ENCODE measurements at places on chromosomes 16 and 17.

GRCh38 chr17:48630009-48630924 is 4.1 kb upstream of the HOXB9 start:
- DNase-seq = no peak

DNA sequence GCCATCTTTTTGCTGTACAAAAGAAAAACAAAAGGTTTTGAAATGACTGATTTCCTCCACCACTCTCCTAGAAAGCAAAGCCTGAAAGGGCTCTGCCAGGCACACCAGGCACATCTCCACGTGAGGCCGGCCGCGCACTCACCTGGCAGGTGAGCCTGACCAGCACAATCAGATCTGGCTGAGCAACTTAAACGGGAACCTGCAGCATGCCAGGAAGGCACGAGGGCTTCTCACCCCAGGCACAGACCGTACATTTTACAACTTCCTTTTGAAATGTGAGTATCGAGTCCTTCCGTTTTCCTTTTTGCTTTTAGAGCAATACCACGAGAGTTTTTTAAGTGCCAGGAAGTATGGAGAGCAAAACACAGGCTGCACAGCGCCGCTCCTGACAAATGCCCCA is 22.5 kb downstream of the SLC38A10 start:
- no peak for DNase-seq

DNA sequence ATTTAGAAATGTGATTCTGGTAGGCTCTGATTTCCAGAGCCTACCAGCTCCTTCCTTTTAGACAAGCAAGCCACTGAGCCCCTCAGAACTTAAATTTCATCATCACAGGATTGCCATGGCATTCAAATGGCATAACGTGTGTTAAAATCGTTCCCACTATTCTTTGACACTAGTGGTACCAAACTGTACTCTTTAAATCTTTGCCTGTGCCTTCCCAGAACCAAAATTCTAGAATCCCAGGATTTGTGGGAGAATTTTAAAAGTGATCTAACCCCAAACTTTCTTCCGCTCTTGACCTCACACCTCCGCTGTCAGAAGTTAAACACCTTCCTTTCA is 287 bp upstream of the INTS2 start:
- no peak for DNase-seq

DNA sequence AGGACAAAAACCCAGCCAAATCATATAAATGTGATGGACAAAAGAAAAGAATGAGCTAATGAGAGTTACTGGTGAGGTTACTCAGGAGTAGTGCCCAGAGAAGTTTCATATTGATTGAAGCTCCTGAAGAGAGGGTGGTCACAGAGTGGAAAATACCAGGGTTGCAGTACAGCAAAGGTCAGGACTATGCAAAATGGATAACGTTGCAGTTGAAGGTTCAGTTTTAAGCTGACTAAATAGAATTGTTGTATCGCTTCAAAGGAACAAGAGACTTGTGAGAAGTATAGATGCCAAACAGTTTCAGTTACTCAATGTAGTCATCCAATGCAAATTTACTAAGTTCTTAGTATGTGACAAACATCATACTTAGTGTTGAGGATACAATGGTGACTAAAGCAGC is 47.1 kb downstream of the ABCA8 start:
- DNase-seq = no peak

- DNase-seq = peak; percentile 40
Observed at GRCh38 chr16:177394-177822, 928 bp downstream of the HBA1 start.

DNA sequence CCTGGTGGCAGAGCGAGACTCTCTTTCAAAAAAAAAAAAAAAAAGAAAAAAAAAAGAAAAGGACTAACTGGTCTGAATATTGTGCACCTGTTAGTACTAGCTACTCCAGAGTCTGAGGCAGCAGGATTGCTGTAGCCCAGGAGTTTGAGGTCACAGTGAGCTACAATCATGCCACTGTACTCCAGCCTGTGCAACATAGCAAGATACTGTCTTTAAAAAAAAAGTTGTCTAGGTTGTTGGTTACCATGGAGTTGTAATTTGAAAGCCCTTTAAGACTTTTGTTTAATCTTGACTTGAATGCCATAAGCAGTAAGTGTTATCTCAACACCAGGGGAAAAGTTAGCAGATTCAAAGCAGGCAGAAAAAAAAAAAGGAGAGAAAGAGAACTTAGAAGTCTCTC is 10.9 kb upstream of the C16orf54 start:
- peak; percentile 49 for DNase-seq
